Stimulated activated CD4-positive, alpha-beta T cell treated with anti-CD3 and anti-CD28 coated beads, Interleukin-4, amount 100 ng/mL, for 1 hour (primary cell): ENCODE measurements at places on chromosomes 11 and 22.

- no peak for DNase-seq
Measured at GRCh38 chr11:70511345-70511744, 113.0 kb downstream of the CTTN start.

DNA sequence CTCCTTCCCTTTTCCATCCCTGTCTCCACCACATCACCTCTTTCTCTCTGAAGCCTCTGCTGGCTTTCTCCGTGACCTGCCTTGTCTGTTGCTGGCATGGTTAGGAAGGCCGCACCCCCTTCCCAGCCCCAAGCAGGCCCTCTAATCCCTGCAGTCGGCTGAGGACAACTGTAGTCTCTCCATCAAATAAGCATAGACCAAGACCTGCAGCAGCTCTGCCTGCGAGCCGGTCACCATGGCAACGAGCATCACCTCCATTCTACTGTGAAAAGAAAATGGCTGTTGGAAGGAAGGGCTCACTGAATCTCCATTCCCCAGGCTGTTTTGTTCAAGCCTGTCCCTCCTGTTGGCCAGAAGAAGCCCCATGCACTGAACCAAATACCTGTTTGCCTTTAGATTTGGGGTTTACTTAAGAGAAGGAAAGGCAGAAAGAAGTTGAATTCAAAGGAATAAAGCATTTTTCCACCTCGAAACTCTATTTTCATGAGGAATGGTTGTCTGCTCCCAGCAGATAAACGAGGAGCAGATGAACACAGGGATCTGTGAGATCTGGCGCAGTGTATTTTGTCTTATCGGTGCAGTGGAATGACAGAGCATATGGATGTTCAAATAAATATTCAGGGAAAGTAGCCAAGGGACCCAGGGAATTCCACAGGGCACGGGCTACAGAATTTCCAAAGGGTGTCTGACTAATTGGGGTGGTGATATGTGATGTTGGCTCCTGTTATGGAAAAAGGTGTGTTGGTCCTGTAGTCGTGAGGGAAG is 113.1 kb upstream of the TTC12 start:
- no peak for DNase-seq

- peak; percentile 34 for DNase-seq
Measured at GRCh38 chr11:116853461-116854073, 16.1 kb upstream of the APOA1 start.

- peak; percentile 39 for DNase-seq
Measured at GRCh38 chr11:18706330-18707243, 8.0 kb downstream of the TMEM86A start.

GRCh38 chr11:104781719-104782376 is 116.4 kb downstream of the CASP12 start:
- DNase-seq: no peak

DNA sequence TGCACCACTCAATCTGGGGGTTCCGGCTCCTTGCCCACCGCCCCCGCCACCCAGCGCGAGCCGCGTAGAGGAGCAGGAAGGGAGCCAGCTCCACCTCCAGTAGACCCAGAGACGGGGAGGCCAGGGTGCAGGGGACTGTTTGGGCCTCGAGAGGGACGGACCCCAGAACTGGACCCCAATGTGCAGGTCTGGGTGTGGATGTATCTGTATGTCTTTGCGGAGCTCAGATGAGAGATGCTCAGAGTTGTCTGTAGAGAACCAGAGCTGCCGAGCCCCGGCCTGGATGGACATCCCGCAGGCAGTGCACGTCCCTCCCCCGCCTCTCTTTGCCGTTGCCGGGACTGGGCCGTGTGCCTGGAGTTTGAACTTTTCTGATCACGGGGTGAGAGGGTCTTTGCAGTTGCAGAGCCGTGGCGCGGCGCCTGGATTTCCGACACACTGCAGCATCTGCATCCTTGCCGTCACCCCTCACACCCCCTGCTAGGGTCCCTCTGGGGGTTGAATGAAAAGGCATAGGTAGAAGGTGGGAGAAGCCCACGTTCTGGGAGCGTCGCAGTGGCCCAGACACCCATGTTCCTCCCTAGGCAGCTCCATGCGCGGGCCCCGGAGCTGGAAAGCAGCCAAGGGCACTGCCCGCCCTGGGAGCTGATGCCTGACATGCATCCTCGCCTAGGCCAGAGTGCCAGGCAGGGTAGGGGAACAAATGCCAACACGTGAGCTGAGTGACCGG is 105.2 kb downstream of the KCNQ1 start:
- DNase-seq: no peak
